ENCODE measurements at places on chromosomes 16 and 17.
A peak's percentile ranks its signal among the peaks of the same experiment; 100 is the strongest.

DNA sequence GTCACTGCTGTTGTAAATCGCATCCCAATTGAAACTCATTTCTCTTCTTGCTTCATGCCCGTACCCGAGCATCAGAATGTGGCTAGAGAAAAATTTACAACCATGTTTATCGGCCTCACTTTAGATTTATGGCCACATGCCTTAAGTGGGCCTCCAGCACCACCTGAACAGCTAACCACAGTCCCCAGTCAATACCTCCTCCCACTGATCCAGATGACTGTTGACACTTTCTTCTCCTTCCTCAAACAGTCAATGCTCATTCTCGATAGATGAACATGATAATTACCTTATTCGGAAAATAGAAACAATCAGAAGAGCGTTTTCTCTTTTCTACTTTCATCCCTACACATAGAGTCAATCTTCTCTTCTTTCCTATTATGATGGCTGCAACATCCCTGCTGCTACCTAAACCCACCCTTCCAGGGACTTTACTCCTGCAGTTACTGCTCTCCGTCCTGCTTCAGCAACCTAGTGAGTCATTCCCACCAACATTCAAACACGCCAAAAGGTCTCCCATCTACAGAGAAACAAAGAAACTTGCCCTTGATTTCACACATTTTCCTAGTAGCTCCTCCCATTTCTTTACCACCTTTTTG, 416.3 kb upstream of the MAF start:
- no peaks in the 10 kb centered on the region for H3K36me3 ChIP-seq
- H3K4me3 ChIP-seq = no peak overlapping the region
- DNase-seq = no peak
- H3K27me3 ChIP-seq = no peaks in the 10 kb centered on the region
- H3K4me1 ChIP-seq = no peaks in the 10 kb centered on the region
- no peak overlapping the region for H3K27ac ChIP-seq

GRCh38 chr17:64205804-64206203, 57.3 kb downstream of the TEX2 start:
- no peaks in the 10 kb centered on the region for H3K36me3 ChIP-seq
- H3K4me3 ChIP-seq = no peak overlapping the region
- DNase-seq = no peak

DNA sequence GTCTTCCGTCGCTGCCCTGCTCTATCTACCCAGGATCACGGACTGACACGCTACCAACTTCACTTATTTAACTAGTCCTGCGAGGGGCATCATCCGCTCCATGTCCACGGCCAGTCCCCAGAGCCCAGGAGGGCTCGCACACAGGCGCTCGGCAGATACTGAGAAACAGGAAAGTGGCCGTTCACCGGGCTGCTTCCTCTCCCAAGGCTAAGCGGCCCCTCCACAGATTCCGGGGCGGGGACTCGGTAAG, 388 bp downstream of the OXLD1 start:
- peak overlapping the region; percentile 93 for H3K27ac ChIP-seq
- DNase-seq = no peak
- peak overlapping the region; percentile 89 for H3K4me3 ChIP-seq
- H3K4me1 ChIP-seq = peaks cover 69% of the 10 kb centered on the region
- peaks cover 20% of the 10 kb centered on the region for H3K36me3 ChIP-seq

DNA sequence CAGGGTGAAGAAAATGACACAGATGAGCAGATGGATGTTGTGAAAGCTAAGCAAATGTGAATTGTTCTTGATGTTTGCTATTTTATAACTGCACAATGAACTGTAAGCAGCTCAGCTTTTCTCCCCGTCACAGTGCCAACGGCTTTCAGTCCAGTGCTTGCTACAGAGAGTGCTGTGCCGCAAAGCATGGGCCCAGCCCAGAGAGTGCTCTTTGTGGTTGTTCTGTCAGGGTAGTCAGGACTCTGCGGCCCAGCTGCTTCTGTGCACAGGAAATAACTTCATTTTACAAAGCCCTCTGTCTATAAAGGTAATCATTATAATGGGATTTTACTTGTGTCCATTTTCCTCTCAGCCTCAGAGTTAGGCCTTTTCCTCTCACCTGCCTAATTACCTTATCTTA, 39.1 kb downstream of the CDRT15 start:
- no peaks in the 10 kb centered on the region for H3K27me3 ChIP-seq
- H3K4me3 ChIP-seq = no peak overlapping the region
- DNase-seq = no peak
- no peaks in the 10 kb centered on the region for H3K4me1 ChIP-seq
- H3K36me3 ChIP-seq = peaks cover 32% of the 10 kb centered on the region

DNA sequence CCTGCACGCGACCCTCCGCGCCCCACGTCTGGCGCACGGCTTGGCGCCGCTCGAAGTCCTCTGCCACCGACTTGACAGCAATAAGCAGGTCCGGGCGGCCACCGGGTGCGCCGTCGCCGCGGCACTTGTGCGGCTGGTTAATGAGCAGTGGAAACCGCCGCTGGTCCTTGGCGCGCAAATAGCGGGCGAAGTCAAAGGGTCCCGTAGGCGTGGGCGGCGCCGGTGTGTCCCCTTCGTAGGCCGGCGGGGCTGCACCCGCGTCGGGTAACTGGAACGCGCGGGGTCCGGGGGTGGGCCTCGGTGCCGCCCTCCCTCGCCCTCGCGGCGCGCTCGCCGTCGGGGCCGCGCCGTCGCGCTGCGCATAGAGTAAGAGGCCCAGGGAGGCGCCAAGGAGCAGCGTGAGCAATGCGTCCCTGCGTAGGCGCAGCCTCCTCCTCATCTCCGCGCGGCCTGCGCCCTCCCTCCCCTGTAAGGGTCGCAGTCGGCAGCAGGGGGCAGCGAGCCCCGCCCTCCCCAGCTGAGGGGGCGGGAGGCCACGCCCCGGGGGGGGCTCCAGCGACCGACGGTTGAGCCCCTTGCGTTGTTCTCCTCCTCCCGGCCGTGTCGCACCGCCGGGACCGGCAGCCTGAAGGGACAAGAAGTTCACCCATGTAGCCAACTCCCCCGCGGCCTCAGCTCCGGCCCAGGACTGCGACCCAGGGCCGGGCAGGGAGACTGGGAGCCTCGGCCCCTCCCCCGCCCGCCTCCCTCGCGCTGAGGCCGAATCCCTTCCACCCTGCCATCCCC, 558 bp downstream of the B3GNT9 start:
- peaks cover 28% of the 10 kb centered on the region for H3K4me1 ChIP-seq
- DNase-seq = no peak
- no peaks in the 10 kb centered on the region for H3K27me3 ChIP-seq
- H3K4me3 ChIP-seq = peak overlapping the region; percentile 62
- peaks cover 13% of the 10 kb centered on the region for H3K36me3 ChIP-seq

GRCh38 chr17:27514595-27515413, 58.6 kb downstream of the KSR1 start:
- peaks cover 6% of the 10 kb centered on the region for H3K36me3 ChIP-seq
- H3K4me1 ChIP-seq = peaks cover 13% of the 10 kb centered on the region
- no peak overlapping the region for H3K27ac ChIP-seq
- no peak overlapping the region for H3K4me3 ChIP-seq
- no peak for DNase-seq

DNA sequence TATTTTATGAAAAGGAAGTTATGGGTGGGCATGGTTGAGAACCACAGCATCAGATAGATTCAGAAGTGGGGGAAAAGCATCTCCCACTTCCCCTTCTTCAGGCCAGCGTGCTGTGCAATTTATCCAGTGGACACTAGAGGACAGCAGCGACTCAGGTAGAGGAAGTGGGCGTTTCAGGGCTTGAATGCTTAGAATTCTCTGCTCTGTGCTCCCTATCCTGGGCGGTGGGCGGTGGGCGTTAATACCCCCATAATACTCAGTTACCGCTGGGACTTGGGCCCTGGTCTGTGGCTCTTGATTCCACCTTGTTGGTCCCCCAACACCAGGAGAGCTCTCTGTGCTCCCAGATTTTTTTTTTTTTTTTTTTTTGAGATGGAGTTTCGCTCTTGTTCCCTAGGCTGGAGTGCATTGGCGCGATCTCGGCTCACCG, 3.7 kb upstream of the LYZL6 start:
- no peak overlapping the region for H3K4me3 ChIP-seq
- H3K27ac ChIP-seq = no peak overlapping the region
- no peaks in the 10 kb centered on the region for H3K36me3 ChIP-seq
- no peaks in the 10 kb centered on the region for H3K27me3 ChIP-seq
- peak; percentile 2 for DNase-seq
- H3K4me1 ChIP-seq = no peaks in the 10 kb centered on the region

DNA sequence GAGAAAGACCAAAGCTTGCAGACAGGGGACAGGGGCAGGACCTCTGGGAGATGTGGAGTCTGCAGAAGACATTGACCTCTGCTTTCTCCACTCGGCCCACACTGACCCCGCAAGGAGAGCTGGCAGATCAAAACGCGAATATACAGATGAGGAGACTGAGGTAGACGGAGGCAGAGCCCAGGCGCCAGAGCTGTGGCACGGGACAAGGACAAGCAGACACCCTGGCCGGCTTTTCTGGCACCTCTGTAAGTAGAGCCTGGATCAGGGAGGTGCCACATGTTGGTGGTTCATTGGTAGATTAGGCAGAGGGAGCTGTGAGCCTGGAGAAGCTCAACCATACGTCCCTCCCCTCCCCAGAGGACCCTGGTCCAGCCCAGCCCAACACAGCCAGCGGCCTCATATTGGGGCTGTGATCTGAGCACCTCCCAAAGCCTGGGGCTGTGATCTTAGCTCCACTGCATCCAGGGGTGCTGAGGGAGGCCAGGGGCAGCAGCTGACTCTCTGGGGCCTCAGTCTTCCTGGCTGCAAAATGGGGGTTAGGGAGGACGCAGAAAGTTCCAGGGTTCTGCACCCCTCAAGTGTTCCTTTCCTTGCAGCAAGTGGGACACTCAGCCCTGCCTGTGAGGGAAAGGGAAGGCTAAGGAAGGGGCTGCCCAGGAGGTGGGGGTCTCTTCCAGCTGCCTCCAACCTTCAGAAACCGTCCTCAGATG, 4.0 kb downstream of the NATD1 start:
- no peak overlapping the region for H3K27ac ChIP-seq
- H3K36me3 ChIP-seq = no peaks in the 10 kb centered on the region
- no peaks in the 10 kb centered on the region for H3K27me3 ChIP-seq

DNA sequence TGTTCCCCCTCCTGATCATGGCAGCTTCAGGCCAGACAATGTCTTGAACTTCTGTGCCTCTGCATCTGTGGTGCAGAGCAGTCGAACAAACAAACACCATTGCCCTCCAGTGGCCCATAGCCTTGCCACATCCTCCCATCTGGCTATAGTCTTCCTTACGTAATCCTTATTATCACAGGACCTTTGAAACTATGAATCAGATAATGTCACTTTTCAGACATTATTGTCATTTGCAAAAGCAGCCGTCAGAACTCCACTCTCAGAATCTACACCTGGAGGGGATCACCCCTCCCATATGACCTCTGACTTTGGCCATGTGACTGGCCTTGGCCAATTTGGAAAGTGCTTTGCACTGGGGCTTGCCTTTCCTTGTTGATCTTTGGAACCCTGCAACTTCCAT, 387.3 kb downstream of the MAF start:
- no peaks in the 10 kb centered on the region for H3K4me1 ChIP-seq
- no peaks in the 10 kb centered on the region for H3K36me3 ChIP-seq
- H3K4me3 ChIP-seq = no peak overlapping the region
- DNase-seq = no peak

GRCh38 chr16:76478105-76478504, 200.9 kb downstream of the CNTNAP4 start:
- DNase-seq = no peak
- H3K27ac ChIP-seq = no peak overlapping the region
- no peaks in the 10 kb centered on the region for H3K27me3 ChIP-seq
- H3K4me3 ChIP-seq = no peak overlapping the region
- no peaks in the 10 kb centered on the region for H3K36me3 ChIP-seq

GRCh38 chr17:42010898-42011516, 6.2 kb downstream of the DNAJC7 start:
- peak overlapping the region; percentile 77 for H3K27ac ChIP-seq
- no peak for DNase-seq
- no peaks in the 10 kb centered on the region for H3K27me3 ChIP-seq

- H3K27me3 ChIP-seq = no peaks in the 10 kb centered on the region
- H3K27ac ChIP-seq = no peak overlapping the region
- H3K4me1 ChIP-seq = peaks cover 5% of the 10 kb centered on the region
- no peak for DNase-seq
- no peaks in the 10 kb centered on the region for H3K36me3 ChIP-seq
Measured at GRCh38 chr17:28774206-28774605, 30.4 kb downstream of the TRAF4 start.

DNA sequence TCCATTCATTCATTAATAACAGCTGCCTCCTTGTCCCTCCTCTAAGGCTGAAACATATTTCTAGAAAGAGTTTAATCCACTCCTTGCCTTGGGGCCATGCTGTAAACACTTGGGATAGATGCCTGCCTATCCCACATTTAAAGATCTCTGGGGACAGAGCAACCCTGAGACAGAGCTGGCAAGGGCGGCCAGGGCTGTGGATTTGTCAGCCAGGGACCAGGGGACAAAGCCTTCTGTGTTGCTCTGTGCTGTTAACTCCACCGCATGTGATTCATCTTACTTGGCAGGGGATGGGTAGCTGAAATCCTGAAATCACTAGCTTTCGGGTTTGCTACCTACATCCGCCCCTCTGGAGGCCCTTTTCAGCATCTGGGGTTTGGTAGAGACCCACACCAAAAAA, 392.9 kb downstream of the SLC39A11 start:
- H3K4me1 ChIP-seq = peaks cover 33% of the 10 kb centered on the region
- no peaks in the 10 kb centered on the region for H3K36me3 ChIP-seq
- no peak overlapping the region for H3K4me3 ChIP-seq
- H3K27ac ChIP-seq = no peak overlapping the region
- H3K27me3 ChIP-seq = no peaks in the 10 kb centered on the region

- H3K4me3 ChIP-seq = no peak overlapping the region
- H3K27me3 ChIP-seq = peaks cover 5% of the 10 kb centered on the region
- H3K4me1 ChIP-seq = no peaks in the 10 kb centered on the region
- H3K36me3 ChIP-seq = no peaks in the 10 kb centered on the region
- no peak overlapping the region for H3K27ac ChIP-seq
- DNase-seq = no peak
Measured at GRCh38 chr16:85851034-85851785, 47.8 kb upstream of the IRF8 start.

- no peaks in the 10 kb centered on the region for H3K36me3 ChIP-seq
- peaks cover 18% of the 10 kb centered on the region for H3K4me1 ChIP-seq
- no peak overlapping the region for H3K4me3 ChIP-seq
- peaks cover 58% of the 10 kb centered on the region for H3K27me3 ChIP-seq
- H3K27ac ChIP-seq = no peak overlapping the region
Measured at GRCh38 chr17:11026903-11027302, 189.0 kb upstream of the PIRT start.

- no peak overlapping the region for H3K27ac ChIP-seq
- no peaks in the 10 kb centered on the region for H3K36me3 ChIP-seq
- no peak for DNase-seq
- no peaks in the 10 kb centered on the region for H3K27me3 ChIP-seq
- no peaks in the 10 kb centered on the region for H3K4me1 ChIP-seq
Measured at GRCh38 chr17:57588086-57588485, 157.0 kb downstream of the CCDC182 start.

- H3K36me3 ChIP-seq = no peaks in the 10 kb centered on the region
- no peaks in the 10 kb centered on the region for H3K4me1 ChIP-seq
- no peak overlapping the region for H3K4me3 ChIP-seq
- no peak overlapping the region for H3K27ac ChIP-seq
- no peaks in the 10 kb centered on the region for H3K27me3 ChIP-seq
- DNase-seq = no peak
Measured at GRCh38 chr16:77816293-77816692, 27.9 kb downstream of the VAT1L start.
